ENCODE measurements at places on chromosomes 16 and 17. TPM values are rescaled to one million over a fixed set of nuclear protein-coding genes. Genes with fewer than 3 reads are reported as not detected.
A peak's percentile ranks its signal among the peaks of the same experiment; 100 is the strongest.

- no peak for DNase-seq
These were observed 36.1 kb downstream of the WNT3 start for GRCh38 chr17:46782250-46782953.

DNA sequence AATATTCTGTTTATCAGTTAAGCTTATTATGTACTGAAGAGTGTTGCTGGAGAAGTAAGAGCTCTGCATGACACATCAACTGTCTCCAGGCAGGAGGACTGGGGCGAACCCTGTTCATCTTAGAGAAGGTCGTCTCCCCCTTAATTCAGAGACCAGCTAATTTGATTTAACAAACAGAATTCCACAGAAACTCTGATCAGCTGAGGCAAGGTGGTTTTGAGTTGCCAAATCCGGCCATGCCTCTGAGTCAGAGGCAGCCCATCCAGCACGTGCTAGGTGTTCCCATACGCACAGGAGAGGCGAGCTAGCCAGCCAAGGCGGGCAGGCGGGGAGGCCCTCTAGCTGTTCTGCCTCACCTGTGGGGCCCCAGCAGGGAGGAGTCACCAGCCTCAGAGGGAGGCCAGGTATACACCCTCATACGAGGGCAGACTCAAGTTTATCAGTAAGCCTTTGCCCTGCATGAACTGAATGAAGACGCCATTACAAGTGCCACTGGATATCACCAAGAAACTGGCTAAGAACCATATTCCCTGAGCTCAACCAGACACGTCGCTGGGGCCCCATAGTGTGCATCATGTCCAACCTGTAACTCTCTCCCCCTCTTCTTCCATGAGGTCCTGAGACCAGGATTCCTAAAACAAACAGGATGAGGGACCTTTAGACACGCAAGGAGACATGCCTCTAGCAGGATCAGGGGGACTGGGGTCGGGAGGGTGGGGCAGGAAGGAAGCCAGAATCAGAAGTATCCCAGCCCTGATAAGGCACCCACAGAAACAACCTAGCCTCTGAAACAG, 25.7 kb downstream of the STAT5A start:
- DNase-seq, result peak; percentile 66

DNA sequence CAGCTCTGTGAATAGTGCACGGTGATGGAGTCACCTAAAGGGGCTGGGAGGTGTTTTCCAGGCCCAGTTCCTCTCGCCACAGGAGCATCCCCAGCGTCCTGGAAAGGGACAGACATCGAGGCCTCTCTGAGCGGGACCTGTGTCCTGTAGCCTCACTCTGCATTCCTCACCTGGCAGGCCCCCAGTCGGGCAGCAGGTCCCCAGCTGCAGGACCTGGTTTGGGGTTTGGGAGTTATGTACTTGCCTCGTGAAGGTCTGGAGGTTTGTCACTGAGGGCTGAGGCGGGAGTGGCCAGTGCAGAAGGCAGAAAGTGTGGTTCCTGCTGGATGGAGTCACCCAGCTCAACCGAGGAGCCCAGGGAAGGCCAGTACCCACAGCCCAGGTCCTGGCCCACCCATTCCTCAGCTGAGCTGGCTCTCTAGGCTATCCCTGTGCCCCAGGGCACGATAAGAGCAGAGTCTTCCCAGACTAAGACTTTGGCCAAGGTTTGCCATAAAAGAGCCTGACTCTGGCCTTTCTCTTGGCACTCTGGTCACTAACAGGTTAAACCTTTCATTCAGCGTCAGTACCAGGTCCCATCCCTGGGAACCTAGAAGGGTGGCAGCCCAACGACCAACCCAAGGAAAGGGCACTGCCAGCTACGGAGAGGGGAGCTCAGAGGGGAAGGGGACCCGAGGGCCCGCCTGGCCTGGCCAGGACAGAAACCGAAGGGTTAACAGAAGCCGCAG, 24.4 kb downstream of the TBX4 start:
- no peak for DNase-seq

- no peak for DNase-seq
These were observed 47.0 kb downstream of the CCDC182 start for GRCh38 chr17:57697891-57698711.

Gene SLC2A4
- 19.5 TPM for total RNA-seq

- DNase-seq, result no peak
These were observed 465 bp upstream of the PRSS22 start for GRCh38 chr16:2858245-2859025.

DNA sequence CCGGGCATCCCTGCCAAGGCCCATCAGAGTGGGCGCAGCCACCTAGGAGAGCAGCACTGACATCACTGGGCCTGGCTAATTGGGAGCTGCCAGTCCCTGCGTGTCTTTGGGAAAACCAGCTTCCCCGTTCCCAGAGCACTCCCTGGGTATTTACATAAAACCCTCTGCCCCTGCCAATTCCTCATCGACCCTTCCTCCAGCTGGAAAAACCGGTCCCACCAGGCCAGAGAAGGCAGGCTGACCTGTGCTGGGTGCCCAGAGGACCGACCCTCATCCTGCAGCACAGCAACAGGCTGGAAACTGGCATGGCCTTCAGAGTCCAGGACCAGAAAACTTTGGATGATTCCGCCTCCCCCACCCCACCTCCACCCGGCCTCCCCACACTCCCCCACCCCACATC, 8.2 kb upstream of the FOXN1 start:
- no peak for DNase-seq

- no peak for DNase-seq
These were observed 16.6 kb downstream of the SARM1 start for GRCh38 chr17:28388106-28388505.

GRCh38 chr17:30332057-30332542, 1.8 kb downstream of the TMIGD1 start:
- no peak for DNase-seq

DNA sequence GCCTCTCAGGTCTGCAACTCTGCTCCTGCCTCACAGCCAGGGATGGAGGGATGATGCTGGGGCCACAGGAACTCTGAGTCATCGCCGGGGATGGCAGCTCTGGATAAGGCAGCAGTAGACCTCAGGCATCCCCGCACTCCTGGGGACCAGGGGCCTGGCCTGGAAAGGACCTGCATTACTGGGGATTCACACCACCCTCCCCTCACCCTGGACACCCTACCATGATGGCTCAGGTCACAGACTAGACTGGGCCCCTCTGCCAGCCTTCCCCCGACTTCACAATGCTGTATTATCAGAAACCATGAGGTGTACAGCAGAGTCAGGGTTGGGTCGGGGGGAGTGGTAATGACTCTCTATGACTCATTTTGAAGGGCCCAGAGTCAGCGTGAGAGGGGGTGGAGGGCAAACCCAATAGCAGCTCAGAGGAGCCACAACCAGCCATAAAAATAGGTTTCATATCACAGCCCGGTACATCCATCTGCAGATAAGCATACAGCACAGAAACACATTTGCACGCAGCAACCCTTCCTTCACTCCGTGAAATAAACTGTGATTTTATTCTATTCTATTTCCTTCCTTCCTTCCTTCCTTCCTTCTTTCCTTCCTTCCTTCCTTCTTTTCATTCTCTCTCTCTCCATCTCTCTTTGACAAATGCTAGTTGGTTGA, 28.8 kb downstream of the DYNLRB2 start:
- DNase-seq, result no peak

DNA sequence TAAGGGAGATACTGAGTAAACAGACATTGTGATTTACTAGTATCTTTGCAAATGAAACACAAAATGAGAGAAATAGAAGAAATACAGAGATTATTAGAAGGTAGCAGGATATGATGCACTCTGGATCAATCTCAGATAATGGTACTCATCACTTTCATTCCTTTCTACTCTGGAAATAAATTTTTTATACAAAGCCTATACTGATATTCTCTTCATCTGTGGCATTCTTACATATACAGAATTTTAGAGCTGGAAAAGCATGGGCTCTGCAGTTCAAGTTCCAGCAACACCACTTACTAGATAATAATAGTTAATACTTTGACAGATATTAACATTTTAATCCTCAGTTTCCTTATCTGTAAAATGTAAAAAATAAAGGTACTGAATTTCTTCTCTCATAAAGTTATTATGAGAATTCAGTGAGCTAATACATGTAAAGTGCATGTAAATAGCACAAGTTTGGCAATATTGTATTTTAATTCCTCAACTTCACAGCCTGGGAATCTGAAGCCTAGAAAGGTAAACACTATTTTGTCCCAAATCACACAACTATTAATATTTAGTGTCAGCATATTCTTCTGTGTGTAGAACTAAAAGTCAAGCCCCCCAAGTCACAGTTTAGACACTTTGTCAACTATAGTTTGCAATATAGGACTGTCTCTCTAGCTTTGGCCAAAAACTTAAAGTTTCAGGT, 6.5 kb downstream of the RNF43 start:
- DNase-seq, result no peak

DNA sequence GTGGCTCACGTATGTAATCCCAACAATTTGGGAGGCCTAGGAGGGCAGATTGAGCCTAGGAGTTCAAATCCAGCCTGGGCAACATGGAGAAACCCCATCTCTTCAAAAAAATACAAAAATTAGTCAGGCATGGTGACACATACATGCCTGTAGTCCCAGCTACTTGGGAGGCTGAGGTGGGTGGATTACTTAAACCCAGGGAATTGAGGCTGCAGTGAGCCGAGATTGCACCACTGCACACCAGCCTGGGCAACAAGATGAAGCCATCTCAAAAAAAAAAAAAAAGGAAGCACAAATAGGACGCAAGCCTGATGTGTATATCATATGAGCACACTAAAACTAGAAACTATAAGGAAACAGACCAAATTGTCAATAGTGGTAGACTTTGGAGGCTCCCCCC, 17.1 kb upstream of the FLCN start:
- DNase-seq, result no peak

- no peak for DNase-seq
These were observed 36.9 kb downstream of the SNX20 start for GRCh38 chr16:50644245-50644644.

Gene PEX12
- total RNA-seq, result 9.7 TPM

Gene NACA2
- 0.28 TPM for total RNA-seq

GRCh38 chr17:30808785-30809286, 15.7 kb downstream of the CRLF3 start:
- DNase-seq, result no peak

- peak; percentile 67 for DNase-seq
These were observed 46.5 kb downstream of the SRCIN1 start for GRCh38 chr17:38559051-38559879.

Gene PABPN1L
- not detected for total RNA-seq

- peak; percentile 59 for DNase-seq
These were observed 514 bp downstream of the THRA start for GRCh38 chr17:40063187-40063771.

Gene PPP1R1B
- 1.3 TPM for total RNA-seq

DNA sequence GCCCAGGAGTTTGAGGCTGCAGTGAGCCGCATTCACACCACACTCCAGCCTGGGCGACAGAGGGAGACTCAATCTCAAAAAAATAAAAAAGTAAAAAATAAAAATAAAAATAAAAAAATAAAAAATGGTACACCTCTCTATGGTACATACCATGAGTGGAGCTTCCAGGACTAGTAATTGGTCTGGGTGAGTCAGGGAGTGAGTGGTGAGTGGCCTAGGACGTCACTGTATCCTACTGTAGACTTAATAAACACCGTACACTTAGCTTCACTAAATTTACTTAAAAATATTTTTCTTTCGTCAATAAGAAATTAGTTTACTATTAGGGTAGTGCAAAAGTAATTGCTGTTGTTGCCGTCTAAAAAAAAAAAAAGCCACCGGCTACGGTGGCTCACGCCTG, 9.0 kb downstream of the CDH5 start:
- DNase-seq, result no peak

Gene GSDMA
- total RNA-seq, result not detected

GRCh38 chr16:67703626-67704025, 15.5 kb downstream of the GFOD2 start:
- DNase-seq, result no peak

Gene TAC4
- not detected for total RNA-seq

GRCh38 chr17:4073983-4074830, 68.6 kb downstream of the ZZEF1 start:
- peak; percentile 74 for DNase-seq

DNA sequence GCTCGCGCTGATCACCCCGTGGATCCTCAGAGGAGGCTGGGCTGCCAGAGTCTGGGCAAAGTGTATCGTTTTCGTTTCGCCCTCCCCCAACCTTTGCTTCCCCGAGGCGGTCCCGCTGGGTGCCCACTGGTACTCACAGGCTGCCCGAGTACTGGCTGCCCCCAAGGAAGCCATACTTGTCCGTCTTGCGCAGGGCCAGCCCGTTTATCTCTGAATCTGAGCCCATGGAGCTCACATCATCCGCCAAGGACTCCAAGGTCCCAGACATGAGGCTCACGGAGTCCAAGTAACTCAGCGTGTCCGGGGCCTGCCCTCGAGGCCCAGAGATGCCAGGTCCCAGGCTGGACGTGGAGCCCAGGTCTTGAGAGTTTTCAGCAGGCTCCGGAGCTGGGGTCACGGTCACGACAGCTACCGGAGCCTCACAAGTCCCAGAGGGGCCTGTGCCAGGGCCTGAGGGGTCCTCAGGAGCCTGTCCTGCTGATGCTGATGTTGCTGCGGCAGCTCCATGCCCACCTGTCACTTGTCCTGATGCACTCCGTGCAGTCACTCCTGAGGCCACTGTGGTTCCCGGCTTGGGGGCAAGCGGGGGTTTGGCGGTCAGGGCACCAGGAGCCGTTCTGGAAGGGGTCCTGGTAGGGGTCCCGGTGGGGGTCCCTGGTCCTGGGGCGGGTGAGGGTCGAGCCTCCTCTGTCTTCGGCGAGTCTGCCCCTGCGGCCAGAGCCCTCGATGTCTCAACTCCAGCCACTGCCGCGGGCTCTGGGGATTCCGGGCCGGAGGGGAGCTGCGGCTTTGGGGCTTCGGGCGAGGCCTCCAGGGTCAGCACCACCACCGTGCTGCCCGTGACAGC, 980 bp downstream of the TBC1D10B start:
- DNase-seq, result peak; percentile 76

DNA sequence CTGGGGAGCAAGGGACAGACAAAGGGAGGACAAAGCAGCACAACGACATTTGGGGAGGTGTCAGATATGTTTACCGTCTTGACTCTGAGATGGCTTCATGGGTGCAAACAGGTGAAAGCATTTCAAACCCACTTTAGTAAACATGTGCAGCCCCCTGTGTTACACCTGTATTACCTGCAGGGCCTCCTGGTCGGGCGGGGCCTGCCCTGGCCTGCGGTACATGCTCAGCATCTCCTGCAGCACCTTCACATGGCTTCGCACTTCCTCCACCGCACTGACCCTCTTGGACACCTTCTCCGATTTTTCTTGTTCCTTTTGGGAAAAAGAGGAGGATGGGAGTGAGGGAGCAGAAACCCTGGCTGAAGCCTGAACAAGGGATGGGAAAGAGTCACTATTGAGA, 24.5 kb downstream of the GGA2 start:
- no peak for DNase-seq

GRCh38 chr17:50221266-50221863, 19.9 kb upstream of the COL1A1 start:
- DNase-seq, result no peak

DNA sequence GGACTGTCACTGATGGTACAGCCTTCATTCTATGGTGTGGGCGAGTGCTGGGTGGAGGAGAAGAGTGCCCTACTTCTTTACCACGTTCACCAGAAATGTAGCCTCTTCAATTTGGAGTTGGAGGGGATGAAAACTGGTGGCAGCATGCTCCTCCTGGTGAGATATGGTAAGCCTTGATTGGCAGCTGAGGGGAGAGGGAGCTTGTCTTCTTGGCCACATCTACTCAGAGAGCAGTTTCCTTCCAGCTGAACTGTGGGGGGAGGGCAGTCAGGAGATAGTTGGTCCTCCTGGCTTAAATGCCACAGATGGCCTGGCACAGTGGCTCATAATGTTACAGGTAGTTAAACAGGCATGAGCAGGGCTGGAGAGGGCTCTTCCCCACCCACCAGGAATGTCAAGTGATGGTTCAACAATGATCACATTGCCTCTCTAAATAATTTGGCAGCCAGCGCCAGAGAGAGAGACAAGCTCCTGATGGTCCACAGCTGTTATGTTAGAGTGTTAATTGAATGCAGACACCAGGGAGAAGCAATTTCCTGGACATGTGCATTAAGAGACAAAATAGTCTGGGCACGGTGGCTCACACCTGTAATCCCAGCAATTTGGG, 9.0 kb upstream of the MAPK3 start:
- no peak for DNase-seq
